RPMI7951 (cell line): ENCODE measurements at places on chromosomes 2 and 18. TPM values are rescaled to one million over a fixed set of nuclear protein-coding genes. Genes with fewer than 3 reads are reported as not detected.

The MALL gene
- 3.8 and 4.2 TPM in 2 replicates for total RNA-seq

The SP100 gene
- 127 and 129 TPM in 2 replicates for total RNA-seq

The SPC25 gene
- total RNA-seq, result 49.0 and 53.0 TPM in 2 replicates

The RAPGEF4 gene
- 2.1 and 2.4 TPM in 2 replicates for total RNA-seq

The GYPC gene
- 185 and 192 TPM in 2 replicates for total RNA-seq

The COL6A3 gene
- 3.6 and 4.1 TPM in 2 replicates for total RNA-seq

The EFHD1 gene
- total RNA-seq, result 1.2 and 1.7 TPM in 2 replicates

The HMSD gene
- not detected in 2 replicates for total RNA-seq

The LRRTM4 gene
- 0.10 and 0.12 TPM in 2 replicates for total RNA-seq

The AP1S3 gene
- 2.0 and 3.2 TPM in 2 replicates for total RNA-seq

The SMYD1 gene
- total RNA-seq, result not detected in 2 replicates

The UGT1A3 gene
- total RNA-seq, result not detected in 2 replicates

The ADD2 gene
- total RNA-seq, result not detected in 2 replicates

The FARP2 gene
- 38.1 and 41.6 TPM in 2 replicates for total RNA-seq

The NT5DC4 gene
- total RNA-seq, result not detected in 2 replicates

The KLF7 gene
- total RNA-seq, result 5.4 and 7.3 TPM in 2 replicates

The MOCOS gene
- total RNA-seq, result 4.9 and 5.1 TPM in 2 replicates

The ANKRD30BL gene
- total RNA-seq, result not detected in 2 replicates

The ASNSD1 gene
- total RNA-seq, result 74.8 and 81.6 TPM in 2 replicates

The ATOH8 gene
- 7.2 and 7.3 TPM in 2 replicates for total RNA-seq

The RNF125 gene
- total RNA-seq, result 0.60 and 1.6 TPM in 2 replicates

The CLEC4F gene
- total RNA-seq, result not detected in 2 replicates

The LONRF2 gene
- 0.68 and 0.84 TPM in 2 replicates for total RNA-seq

The MC5R gene
- total RNA-seq, result 0.49 TPM in 1 of 2 replicates, not detected in the other

The FOXI3 gene
- not detected in 2 replicates for total RNA-seq

The EHD3 gene
- 19.9 and 20.0 TPM in 2 replicates for total RNA-seq

The SF3B1 gene
- 236 and 294 TPM in 2 replicates for total RNA-seq

The MYO7B gene
- total RNA-seq, result 11.3 and 12.7 TPM in 2 replicates

The DSG3 gene
- total RNA-seq, result not detected in 2 replicates

The STAT1 gene
- 86.4 and 101 TPM in 2 replicates for total RNA-seq

The SCYGR4 gene
- not detected in 2 replicates for total RNA-seq

The AMER3 gene
- not detected in 2 replicates for total RNA-seq

The ELOA2 gene
- not detected in 2 replicates for total RNA-seq

The MBD1 gene
- 36.3 and 44.3 TPM in 2 replicates for total RNA-seq

The DAW1 gene
- total RNA-seq, result 0.10 and 0.48 TPM in 2 replicates

The ZBTB7C gene
- total RNA-seq, result 0.10 and 0.12 TPM in 2 replicates

The LYPD1 gene
- total RNA-seq, result 20.3 and 23.7 TPM in 2 replicates

The SRD5A2 gene
- total RNA-seq, result not detected in 2 replicates

The PLA2R1 gene
- 6.9 and 7.6 TPM in 2 replicates for total RNA-seq

The RIT2 gene
- total RNA-seq, result not detected in 2 replicates

The PRLH gene
- not detected in 2 replicates for total RNA-seq

The DNAJC5G gene
- not detected in 2 replicates for total RNA-seq

The BCL11A gene
- under 0.01 TPM in 1 of 2 replicates, not detected in the other for total RNA-seq

The CXCR2 gene
- not detected in 2 replicates for total RNA-seq

The MARCHF7 gene
- 117 and 134 TPM in 2 replicates for total RNA-seq
